K562 (cell line): ENCODE measurements at places on chromosomes 7 and 10. TPM values are rescaled to one million over a fixed set of nuclear protein-coding genes. Genes with fewer than 3 reads are reported as not detected.

DNA sequence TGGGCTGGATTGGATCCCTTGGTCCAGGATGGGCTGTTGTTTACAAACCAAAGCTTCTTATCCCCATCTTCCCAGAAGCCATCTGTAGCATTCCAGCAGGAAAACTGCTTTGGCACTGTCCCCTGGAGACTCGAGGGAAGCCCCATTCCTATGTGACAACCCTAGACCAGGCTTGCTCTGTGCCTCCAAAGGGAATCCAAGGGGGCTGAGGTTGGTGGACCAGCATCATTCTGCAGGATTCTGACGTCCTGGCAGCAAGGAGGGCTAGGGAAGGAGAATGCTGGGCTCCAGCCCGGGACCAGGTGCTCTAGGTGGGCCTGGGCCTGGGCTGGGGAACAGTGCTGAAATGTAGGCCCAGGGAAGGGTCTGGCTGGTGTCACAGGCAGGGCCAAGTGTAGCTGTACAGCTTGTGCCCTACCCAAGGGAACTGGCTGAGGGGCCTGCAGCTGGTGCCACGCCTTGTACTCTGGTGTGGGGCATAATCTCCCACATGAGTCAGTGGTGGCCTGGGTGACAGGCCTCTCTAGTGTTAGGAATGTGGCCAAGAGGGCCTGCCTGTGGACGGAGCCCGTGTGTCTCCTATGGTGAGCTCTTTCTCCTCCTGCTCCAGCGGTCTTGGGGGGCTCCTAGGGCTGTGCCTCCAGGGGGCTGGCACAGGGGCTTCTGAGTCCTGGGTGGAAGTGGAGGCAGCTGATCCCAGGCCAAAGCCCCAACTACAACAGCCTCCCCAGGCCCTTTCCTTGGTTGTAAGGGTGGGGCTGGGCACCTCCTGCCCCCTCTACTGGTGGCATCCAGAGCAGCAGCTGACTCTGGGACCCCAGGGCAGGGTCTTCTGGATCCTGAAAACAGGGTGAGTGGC lies 25.2 kb downstream of the TRIM8 start:
- peak; percentile 48 for DNase-seq

- peak; percentile 68 for DNase-seq
These were observed 930 bp downstream of the GARIN1A start for GRCh38 chr7:128672927-128673517.

GRCh38 chr7:40120020-40120419 lies 14.4 kb downstream of the MPLKIP start:
- no peak for DNase-seq

- DNase-seq, result no peak
These were observed 26.7 kb upstream of the CD36 start for GRCh38 chr7:80611779-80612178.

DNA sequence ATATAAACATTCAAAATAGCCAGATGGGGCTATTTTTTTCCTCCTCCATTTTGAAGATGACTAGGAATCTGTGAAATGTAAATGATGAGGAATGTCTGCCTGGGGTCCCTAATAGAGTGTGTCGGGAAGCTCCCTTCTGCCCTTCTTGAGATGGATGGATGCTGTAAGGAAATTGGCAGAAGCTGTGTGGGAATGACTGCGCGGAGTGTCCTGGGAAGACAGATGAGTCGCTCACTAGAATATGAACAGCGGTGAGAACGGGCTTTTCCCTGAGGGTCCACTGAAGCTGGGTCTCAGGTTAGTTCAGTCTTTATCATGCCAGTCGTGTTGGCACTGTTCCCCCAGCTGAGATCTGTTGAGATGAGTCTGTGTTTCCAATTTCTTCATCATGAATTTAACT lies 75.1 kb upstream of the PLPP4 start:
- no peak for DNase-seq

DNA sequence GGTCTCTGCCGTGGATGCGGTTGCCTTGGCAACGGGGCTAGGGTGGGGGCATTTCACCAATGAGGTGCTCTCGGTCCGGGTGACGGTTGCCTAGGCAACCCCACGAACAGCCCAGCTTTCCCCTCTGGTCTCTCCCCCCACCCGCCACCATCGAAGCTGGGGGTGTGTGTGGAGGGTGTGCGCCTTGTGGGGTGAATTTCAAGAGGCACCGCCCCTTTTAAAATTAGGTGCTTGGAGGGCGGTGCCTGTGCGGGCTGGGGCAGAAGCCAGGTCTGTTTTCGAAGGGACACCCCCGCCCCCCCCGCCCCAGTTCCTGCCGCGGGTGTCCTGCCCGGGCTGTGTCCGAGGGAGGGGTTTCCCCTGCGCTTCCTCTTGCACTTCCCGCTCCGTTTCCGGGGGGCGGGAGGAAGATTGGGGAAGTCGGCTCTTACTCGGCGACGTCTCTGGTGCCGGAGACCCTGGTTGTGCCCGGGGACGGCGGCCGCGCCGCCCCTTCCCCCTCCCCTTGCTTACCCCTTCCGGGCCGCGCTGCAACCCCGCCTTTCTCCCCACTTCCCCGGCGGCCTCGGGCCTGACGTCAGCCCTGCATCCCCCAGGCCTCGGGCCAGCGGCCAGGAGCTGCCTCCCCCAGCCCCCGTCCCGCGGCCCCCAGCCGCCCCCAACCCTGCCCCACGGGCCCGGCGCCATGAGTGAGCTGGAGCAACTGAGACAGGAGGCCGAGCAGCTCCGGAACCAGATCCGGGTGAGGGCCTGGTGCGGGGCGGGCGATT lies 2.2 kb downstream of the GNB2 start:
- peak; percentile 91 for DNase-seq

- DNase-seq, result no peak
These were observed 384.6 kb downstream of the GATA3 start for GRCh38 chr10:8439040-8439439.

DNA sequence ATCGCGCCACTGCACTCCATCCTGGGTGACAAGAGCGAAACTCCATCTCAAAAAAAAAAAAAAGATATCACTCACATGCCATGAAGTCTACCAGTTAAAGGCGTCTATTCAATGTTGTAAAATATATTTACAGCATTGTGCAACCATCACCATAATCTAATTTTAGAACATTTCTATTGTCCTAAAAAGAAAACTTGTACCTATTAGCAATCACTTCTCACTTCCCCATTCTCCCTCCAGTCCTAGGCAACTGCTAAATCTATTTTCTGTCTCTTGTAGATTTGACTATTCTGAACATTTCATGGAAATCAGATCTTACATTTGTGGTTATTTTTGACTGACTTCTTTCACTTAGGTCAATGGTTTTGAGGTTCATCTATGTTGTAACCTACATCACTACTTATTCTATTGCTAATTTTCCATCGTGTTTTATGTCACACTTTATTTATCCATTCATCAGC lies 25.2 kb upstream of the OTUD1 start:
- DNase-seq, result no peak

DNA sequence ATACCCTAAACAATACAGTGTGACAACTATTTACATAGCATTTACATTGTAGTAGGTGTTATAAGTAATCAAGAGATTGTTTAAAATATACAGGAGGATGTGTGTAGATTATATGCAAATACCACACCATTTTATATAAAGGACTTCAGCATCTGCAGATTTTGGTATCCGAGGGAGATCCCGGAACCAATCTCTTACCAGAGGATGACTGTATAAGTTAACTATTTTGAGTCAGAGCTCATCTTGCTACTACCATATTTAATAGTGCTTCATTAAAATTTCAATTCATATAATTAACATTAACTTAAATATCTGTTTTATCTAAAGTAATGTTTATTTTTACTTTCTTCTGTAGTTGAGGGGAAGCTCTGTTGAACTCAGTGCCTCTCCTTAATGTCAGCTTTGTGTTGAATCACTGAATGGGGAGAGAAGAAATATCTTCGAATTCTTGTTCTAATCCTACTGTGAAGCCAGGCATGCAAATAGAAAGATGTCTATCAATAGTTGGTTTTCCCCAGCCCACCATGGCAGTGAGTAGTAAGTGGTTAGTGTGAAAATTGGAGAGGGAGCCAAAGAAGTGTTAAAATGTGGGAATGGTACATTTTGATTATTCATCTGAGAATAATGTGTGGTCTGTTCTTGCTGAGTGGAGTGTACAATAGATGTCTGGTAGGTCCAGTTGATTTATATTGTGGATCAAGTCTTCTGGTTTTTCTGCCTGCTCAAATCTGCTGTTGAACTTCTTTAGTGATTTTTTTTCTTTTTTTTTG lies 90.1 kb upstream of the CYP26C1 start:
- DNase-seq, result no peak

GRCh38 chr10:947051-947450 lies 15.5 kb upstream of the LARP4B start:
- no peak for DNase-seq

DNA sequence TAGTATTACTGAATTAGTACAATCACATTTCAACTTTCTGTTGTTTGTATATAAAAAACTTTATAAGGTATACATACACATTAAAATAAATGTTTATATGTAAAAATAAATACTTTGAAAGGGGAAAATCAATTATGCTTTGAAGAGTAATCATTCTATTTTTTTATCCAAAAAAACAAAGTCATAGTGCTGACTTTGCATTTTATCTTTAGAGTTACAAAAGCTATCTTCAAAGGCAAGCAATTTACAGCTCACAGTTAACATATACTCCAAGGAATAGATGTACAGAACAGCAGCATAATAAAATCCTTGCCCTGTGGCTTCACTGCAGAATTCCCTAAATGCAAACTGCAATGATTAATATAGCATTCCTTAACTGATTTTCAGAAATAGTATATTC lies 53.2 kb downstream of the MAGI2 start:
- no peak for DNase-seq

- no peak for DNase-seq
These were observed 16.0 kb upstream of the LANCL2 start for GRCh38 chr7:55349121-55349520.

GRCh38 chr10:104317269-104317710 lies 21.0 kb downstream of the ITPRIP start:
- no peak for DNase-seq

GRCh38 chr7:24587853-24588252 lies 14.6 kb downstream of the PALS2 start:
- no peak for DNase-seq

DNA sequence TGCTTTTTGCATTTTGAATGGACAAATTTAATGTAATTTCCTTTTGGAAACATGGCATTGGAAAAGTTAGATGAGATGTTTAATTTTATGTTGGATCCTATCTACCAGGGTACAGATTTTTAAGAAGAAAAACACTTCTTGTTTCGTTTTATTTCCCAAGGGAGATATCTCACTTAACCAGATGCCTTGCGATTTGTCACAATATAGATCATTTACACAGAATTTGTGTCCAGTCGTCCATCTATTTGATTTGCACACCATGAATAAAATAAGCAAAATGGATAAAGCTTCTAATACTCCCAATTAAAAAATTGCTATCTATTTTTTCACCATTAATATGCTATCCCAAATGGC lies 25.7 kb downstream of the HDAC9 start:
- no peak for DNase-seq

DNA sequence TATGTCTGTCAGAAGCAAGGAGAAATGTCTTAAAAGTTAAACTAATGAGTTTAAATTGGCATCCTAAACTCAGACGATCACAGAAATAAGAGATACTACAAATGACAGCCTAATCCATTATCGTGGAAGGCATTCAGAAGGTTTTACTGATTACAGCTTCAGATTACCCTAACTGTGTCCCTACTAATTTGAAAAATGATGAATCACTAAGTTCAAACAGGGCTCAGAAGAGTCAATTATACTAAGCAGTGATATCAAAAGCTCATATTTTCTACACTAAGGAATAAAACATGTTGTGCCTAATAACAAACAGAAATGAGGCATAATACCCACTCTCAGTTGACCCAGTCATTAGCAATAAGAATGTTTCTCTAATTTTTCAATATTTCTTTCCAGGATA lies 152.0 kb upstream of the NRBF2 start:
- DNase-seq, result no peak

GRCh38 chr7:2571409-2571808 lies 12.6 kb downstream of the IQCE start:
- no peak for DNase-seq

- no peak for DNase-seq
These were observed 50.5 kb downstream of the SH3PXD2A start for GRCh38 chr10:103804871-103805270.

- no peak for DNase-seq
These were observed 48.9 kb downstream of the BLNK start for GRCh38 chr10:96222441-96222840.

- peak; percentile 66 for DNase-seq
These were observed 87.7 kb downstream of the PIK3CG start for GRCh38 chr7:106952658-106953231.

Gene SPDYE2
- polyA plus RNA-seq, result not detected in 2 replicates

Gene ICA1
- polyA plus RNA-seq, result 14.2 and 17.8 TPM in 2 replicates

Gene UNC5B
- polyA plus RNA-seq, result 5.7 TPM in 2 replicates

Gene LIPM
- not detected in 2 replicates for polyA plus RNA-seq

Gene DUSP5
- 1.5 and 1.9 TPM in 2 replicates for polyA plus RNA-seq

Gene PRSS58
- polyA plus RNA-seq, result not detected in 2 replicates

Gene CALML5
- polyA plus RNA-seq, result not detected in 2 replicates

Gene TSPAN14
- polyA plus RNA-seq, result 47.2 and 57.2 TPM in 2 replicates

Gene LRRC18
- polyA plus RNA-seq, result not detected in 2 replicates
